ENCODE measurements at places on chromosomes 16 and 17.

- DNase-seq: no peak
These were observed 42.7 kb downstream of the SOCS3 start for GRCh38 chr17:78316867-78317789.

GRCh38 chr17:43554857-43555256 lies 8.7 kb upstream of the ETV4 start:
- DNase-seq: no peak

- no peak for DNase-seq
These were observed 224.7 kb upstream of the ASIC2 start for GRCh38 chr17:33517746-33518145.

- no peak for DNase-seq
These were observed 24.5 kb downstream of the PIK3R5 start for GRCh38 chr17:8940866-8941471.

DNA sequence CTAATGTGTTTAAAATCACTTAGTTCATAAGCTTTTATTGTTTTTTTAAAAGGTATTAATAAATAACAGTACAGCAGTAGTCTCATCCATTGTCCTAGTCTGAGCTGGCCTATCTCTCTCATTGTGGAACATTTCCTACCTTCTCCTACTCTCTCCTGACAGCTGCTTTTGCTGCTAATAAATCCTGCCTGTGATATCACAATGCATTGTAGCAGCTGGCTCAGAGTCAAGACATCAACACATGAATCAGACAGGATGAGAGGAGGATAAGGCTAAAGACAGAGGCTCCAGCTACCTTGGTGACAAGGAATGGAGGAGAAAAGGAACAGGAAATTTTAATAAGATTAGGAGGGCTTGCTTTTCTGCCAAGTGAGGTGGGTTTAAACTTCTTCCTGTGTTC lies 626.1 kb downstream of the HS3ST4 start:
- DNase-seq: no peak

DNA sequence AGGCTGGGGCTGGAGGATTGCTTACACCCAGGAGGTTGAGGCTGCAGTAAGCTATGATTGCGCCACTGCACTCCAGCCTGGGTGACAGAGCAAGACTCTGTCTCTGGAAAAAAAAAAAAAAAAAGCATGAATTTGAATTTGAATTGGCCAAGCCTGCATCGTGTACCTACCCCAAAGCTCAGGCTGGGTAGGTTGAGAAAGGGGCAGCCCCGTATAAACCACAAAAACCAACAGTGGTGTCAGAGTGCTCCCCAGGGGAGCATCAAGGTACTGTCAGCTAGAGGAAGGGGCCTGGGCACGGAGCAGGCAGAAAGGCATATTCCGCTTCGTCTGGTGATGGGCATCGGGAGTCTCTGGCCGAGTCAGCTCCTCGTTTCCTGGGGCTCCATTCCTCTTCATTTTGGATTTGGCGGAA lies 40.9 kb downstream of the RAP1GAP2 start:
- DNase-seq: no peak
